Progenitor cell of endocrine pancreas (in vitro differentiated cells): ENCODE measurements at places on chromosomes 2 and 18.

DNA sequence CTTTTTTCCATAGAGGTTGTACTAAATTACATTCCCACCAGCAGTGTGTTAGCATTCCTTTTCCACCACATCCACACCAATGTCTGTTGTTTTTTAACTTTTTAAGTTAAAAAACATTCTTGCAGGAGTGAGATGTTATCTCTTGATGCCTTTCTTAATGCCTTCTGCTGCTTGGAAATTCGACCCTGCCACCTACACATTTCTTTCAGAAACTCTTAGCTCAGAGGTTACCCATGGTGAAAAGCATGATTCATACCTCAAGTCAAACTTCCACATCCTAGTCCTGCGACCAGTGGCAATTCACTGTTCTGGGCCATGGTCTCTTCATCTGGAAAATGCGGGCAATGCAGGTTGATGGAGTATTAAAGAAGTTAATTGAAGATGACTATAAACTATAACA is 12.7 kb upstream of the HNMT start:
- no peak for DNase-seq

- no peak for DNase-seq
These were observed 121.0 kb downstream of the MYO1B start for GRCh38 chr2:191366199-191366598.

GRCh38 chr2:106339609-106340008 is 128.6 kb downstream of the RGPD3 start:
- DNase-seq = no peak

DNA sequence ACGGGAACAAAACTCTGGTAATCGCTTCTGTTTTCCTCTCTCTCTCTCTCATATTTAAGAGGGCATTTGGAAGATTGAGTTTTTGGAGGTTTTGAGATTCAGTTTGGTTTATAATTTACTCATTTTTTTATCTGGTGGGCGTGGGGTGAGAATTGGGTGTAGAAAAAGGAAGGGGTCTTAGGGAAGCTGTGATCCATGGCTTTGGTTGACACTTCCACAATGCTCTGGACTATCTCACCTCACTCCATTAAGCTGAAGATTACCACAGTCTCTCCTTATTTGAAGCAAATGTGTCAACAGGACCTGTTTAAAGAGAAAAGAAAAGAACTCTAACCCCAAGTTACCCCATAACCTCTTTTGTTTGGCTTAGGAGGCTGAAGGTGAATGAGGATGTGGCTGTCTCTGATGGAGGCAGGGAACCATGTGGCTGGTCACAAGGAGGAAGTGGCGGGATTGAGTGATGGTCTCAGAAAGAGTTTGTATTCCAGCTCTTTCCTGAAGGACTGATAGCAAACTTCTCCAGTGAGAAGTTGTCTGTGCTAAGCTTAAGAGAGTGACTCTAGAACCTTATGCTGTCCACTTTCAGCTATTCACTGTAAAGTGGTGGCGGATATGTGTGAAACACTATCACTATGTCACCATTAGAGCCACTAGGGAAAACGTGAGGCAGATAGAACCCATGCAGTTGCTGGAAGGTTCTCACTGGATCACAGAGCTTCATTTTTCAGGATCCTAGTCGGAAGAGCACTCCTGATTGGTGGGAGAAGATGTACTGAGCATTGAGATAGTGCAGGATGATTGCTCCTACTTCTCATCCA is 934 bp downstream of the ZNF804A start:
- no peak for DNase-seq

GRCh38 chr2:147525819-147526489 is 318.9 kb upstream of the ACVR2A start:
- DNase-seq = no peak

GRCh38 chr2:238668426-238668825 is 179.5 kb upstream of the TWIST2 start:
- no peak for DNase-seq

- DNase-seq = no peak
These were observed 482.7 kb upstream of the POU3F3 start for GRCh38 chr2:104371087-104371781.

- no peak for DNase-seq
These were observed 3.0 kb downstream of the BUB1 start for GRCh38 chr2:110674620-110675555.

GRCh38 chr2:138536302-138536701 is 34.7 kb downstream of the SPOPL start:
- no peak for DNase-seq

GRCh38 chr2:176584333-176584732 is 315.1 kb downstream of the MTX2 start:
- DNase-seq = no peak

GRCh38 chr18:55557211-55557610 is 30.8 kb downstream of the TCF4 start:
- no peak for DNase-seq

DNA sequence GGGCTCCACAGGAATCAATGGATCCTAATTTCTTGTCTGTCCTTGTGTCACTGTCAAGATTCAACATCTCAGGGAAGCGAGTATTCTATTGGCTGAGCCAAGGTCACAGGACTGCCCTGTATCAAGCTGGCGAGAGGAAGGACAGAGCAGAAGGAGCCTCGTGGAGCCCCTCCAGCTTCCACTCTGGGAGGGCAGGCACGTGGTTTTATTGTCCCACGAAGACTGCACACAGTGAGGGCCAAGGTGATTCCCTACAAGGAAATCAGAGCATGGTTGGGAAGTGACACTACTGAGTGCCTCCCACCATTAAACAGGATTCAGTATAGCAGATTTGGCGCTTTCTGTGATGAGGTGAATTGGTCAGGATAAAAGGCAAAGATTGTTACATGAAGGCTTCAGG is 302.4 kb upstream of the CXCR4 start:
- no peak for DNase-seq

DNA sequence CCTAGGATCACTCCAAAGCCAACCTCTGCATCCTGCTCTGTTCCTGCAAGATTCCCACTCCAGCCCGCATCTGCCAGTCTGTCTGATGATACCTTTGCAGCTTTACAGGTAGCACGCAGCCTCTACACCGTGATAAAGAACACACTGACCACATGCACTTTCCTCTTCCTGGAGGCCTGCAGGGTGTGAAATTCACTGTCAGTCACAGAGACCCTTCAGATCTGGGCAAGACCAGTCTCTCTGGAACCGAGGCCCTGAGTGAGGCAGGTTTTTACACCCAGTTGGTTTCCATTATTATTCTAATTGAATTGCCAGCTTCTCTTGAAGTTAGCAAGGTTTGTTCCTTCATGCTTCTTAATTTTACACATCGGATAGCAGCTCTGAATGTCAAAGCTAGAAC is 30.5 kb upstream of the TWIST2 start:
- DNase-seq = no peak

GRCh38 chr2:63484481-63484880 is 103.8 kb downstream of the WDPCP start:
- no peak for DNase-seq

DNA sequence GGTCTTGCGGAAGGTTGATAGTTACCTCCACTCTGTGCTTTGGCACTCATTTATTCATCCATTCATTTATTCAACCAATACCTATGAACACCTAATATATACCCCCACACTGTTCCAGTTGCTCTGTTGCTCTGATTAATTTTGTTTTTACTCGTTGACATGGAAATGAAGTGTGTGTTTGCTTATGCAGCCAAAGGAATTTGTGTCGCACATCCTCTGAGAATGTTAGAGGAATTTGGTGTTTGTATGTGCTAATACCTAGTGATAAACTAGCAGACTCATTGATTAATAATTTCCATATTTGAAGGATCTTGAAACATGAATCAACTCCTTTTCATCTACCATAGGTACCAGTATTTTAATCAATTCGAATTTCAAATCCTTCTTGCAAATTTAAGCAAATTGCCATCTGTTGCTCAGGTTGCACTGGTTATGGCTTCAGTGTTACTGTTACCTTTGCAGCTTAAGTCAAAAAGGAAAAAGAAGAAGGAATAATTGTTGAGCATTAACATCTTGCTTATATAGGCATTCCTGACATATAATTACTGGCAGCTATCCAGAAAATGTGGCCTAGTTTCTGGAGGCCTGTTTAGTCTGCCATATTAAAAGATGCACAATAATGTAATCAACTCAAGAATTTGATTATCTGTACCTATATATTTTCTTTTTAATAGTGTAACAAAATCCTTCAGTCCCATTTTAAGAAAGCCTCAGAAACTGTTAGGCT is 25.7 kb upstream of the CRIM1 start:
- no peak for DNase-seq

GRCh38 chr2:86015006-86015405 is 90.7 kb downstream of the POLR1A start:
- DNase-seq = no peak

DNA sequence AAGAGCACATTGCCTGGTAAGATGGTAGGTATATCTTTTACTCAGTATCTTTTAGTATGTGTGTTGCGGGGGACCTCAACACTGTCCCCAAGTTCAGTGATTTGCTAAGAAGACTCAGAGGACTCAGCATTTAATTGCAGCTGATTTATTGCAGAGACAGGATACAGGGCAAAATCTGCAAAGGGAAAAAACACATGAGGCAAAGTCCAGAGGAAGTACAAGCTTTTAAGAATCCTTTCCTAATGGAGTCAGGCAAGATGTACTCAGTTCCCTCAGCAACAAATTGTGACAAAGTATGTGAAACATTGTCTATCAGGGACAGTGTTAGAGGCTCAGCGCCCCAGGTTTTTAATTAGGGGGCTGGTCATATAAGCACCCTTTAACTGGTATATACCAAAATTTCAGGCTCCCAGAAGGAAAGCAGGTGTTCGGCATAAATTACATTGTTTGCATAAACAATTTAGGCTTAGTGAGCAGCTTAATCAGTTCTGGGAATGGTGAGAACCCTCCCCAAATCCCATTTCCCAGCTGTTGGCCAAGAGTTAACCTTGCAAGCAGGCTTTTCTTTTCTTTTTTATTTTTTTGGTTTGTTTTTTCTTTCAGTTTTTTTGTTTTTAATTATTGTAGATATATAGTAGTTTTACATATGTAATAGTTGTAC is 41.7 kb downstream of the RAB3GAP1 start:
- no peak for DNase-seq

DNA sequence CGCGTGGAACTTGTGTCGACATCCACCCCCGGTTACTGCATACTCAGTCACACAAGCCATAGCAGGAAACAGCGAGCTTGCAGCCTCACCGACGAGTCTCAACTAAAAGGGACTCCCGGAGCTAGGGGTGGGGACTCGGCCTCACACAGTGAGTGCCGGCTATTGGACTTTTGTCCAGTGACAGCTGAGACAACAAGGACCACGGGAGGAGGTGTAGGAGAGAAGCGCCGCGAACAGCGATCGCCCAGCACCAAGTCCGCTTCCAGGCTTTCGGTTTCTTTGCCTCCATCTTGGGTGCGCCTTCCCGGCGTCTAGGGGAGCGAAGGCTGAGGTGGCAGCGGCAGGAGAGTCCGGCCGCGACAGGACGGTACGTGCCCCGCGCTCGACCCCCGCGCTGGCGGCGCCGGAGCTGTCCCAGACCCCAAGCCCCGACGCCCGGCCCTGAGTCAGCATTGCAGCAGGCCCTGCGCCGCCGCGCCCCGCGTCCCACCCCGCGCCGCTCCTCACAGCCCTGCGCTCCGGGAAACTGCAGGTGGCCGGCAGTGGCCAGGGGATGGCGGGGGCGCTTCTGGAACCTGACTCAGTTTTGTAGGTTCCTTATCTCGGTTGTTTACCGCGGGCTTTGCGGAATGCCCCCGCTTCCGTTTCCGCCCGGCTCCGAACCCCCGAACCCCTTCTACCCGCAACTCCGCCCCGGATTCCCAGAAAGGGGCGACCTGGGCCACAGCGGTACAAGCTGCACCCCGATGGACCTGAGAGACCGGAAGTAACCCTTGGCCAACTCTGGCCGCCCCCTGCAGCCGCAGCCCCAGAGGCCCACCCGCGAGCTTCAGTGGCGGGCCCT is at the start of gene CFLAR:
CFLAR (plus strand) TSS at position 50 of the 844 bp plus-strand sequence. CDS start 13,702 bp downstream, outside the sequence.
- peak; percentile 40 for DNase-seq

DNA sequence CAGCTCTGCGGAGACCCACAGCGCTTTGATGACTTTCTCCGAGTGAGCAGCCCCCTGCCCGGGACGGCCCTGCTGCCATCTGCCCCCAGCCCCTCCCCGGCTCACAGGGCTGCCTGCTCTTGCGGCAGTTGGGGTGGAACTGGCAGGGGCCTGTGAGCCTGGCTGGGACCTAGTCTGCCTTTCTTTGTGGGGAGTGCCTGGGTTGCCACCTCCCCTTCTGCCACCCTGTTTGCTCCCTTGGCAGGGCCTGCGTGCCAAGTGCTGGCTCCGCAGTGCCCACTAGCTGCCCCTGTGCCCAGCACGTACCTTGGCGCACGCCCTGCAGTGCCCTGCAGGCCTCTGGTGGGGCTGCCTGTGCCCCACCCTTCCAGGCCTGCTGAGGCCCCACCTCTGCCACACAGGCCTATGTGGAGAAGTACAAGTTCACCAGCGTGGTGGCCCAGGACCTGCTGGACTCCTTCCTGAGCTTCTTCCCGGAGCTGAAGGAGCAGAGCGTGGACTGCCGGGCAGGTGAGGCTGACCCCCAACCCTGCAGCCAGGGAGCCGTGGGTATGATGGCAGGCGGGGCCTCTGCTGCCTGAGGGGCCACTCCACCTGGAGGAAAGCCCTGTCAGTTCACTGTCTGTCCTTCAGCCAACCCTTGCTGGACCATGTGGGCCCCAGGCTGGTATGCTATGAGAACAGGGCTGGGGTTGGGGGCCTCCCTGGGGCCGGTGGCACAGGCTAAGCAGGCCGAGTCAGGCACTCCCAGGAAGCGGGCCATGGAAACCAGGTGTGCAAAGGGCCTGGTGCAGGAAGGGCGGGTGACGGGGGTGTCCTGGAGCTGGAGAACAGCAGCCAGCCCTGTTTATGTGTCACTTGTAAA is 7.0 kb downstream of the RNPEPL1 start:
- no peak for DNase-seq

GRCh38 chr18:42893977-42894376 is 221.5 kb downstream of the RIT2 start:
- no peak for DNase-seq

DNA sequence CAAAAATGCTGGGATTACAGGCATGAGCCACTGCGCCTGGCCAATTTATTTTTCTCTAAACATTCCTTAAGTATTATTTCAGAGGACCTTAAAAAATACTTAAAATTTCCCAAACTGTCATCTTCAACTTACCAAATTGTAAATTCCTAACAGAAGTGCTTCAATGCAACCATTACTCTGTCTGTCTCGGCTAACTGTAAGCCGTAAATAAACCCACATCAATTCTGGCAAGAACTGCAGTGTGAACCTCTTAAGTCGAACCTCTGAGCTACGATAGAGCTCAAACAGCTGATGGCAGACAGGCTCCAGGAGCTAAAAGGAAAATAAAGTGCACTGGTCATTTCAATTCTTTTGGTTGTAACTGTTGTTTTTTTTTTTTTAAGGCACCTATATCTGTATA is 53.4 kb upstream of the ORC2 start:
- DNase-seq = no peak

GRCh38 chr18:59269563-59270119 is 3.6 kb downstream of the RAX start:
- no peak for DNase-seq
